Osteoblast (primary cell): ENCODE measurements at places on chromosomes 16 and 17. TPM values are rescaled to one million over a fixed set of nuclear protein-coding genes. Genes with fewer than 3 reads are reported as not detected.

- DNase-seq: peak; percentile 77
Measured at GRCh38 chr16:75112734-75113491, 3.7 kb downstream of the LDHD start.

Gene TBC1D3B
- total RNA-seq: 0.36 and 0.88 TPM in 2 replicates

DNA sequence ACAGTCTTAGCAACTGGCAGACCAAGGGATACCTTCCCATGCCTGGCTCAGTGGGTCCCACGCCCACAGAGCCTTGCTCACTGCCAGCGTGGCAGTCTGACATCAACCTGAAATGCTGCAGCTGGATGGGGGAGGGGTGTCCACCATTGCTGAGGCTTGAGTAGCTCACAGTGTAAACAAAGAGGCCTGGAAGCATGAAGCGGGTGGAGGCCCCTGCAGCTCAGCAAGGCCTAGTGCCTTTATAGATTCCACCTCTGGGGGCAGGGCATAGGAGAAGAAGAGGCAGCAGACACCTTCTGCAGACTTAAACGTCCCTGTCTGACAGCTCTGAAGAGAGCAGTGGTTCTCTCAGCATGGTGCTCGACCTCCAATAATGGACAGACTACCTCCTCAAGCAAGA lies 263.2 kb downstream of the KIF2B start:
- no peak for DNase-seq

Gene IL32
- 0.72 TPM in 1 of 2 replicates, not detected in the other for total RNA-seq

Gene NPIPB6
- total RNA-seq: 0.59 and 2.9 TPM in 2 replicates

DNA sequence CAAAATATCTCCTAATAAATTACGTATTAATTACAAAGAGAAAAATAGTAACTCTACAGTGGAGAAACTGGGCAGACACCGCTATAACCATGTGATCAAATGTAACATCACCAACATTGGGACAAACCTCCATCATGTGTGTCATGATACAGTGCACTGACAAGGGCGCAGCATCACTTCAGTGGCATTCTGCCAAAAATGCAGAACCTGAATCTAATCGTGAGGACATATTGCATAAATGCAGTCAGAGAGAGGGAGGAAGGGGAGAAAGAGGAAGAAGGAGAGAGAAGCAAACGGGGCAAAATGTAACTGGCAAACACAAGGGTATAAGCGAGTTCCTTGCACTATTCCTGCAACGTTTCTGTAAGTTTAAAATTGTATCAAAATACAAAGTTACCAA lies 74.2 kb upstream of the MARCHF10 start:
- no peak for DNase-seq
